ENCODE measurements at places on chromosomes 6 and 20.

DNA sequence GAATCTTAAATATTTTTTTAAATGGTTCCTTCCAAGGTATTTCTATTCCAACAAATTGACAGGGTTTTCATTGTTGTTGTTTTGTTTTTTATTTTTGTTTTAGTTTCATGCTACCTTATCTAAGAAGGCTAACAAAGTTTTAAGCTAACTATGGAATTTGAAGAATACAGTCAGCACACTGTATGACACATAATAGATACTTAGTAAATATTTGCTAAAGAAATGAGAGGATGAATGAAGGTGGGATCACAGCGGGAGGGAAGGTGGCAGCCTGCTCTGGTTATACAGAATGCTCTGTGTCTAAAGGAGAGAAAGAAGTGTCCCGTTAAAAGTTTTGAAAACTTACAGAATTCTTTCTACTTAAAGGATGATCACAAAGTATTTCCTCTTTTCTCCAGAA lies 43.7 kb upstream of the DST start:
- no peak for DNase-seq

DNA sequence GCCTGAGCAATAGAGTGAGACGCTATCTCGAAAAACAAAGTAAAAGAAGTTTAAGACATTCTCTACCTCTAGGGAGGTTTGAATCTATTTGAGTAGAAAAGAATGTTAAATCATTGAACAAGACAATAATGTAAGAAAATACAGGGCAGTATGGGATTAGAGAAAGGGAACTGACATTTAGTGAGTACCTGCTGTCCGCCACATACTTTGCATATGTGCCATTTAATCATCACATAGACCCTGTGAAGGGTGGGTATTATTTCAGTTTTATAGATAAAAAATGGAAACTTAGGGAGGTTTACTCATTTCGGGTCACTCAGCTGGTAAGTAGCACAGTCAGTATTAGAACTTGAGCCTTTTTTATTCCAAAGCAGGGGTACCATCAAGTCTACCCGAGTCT lies 31.4 kb downstream of the STK4 start:
- DNase-seq, result no peak

GRCh38 chr6:119337252-119337651 lies 12.3 kb downstream of the MAN1A1 start:
- no peak for DNase-seq

DNA sequence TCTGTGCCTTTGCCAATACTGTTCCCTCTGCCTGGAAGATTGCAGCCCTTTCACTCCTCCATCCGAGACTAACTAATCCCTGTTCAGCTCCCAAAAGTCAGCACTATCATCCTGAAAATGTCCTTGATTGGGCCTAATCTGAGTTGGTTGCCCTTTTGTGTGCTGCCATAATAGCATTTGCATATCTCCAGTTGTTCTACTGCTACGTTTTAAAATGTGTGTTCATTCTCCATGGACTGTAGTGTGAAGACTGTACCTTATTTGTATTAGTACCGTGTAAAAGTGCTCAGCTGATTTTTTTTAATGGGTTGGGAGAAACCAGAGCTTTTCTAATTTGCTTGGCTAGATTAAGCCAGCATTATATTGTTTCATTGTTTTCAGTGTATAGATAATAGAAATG lies 401.3 kb downstream of the LAMA2 start:
- no peak for DNase-seq

GRCh38 chr20:46647469-46647868 lies 3.8 kb downstream of the SLC13A3 start:
- DNase-seq, result no peak

DNA sequence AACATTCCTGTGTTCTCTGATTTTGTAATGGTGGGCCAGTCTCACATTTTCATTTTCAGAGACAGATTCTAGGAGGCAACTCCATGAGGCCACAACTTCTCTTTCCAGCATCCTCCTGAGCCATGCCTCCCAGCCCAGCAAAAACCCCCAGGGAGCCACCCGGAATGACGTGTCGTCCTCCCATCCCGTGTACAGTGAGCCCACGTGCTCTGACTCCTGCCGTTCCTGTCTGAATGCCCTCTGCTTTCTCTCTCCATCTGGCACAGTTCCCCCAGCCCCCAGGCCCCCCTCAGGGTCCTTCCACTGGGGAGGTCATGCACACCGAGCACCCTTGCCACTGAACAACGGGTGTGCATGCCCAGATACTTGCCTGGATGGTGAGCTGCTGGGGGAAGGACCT lies 38.0 kb downstream of the C20orf203 start:
- no peak for DNase-seq
